ENCODE measurements at places on chromosomes 6 and 20.

GRCh38 chr6:13417431-13417830 lies 70.0 kb downstream of the GFOD1 start:
- peaks cover 40% of the 10 kb centered on the region for H3K36me3 ChIP-seq
- DNase-seq = no peak
- H3K4me1 ChIP-seq = peaks cover 32% of the 10 kb centered on the region
- H3K27ac ChIP-seq = no peak overlapping the region
- peaks cover 8% of the 10 kb centered on the region for H3K27me3 ChIP-seq

- no peaks in the 10 kb centered on the region for H3K36me3 ChIP-seq
- DNase-seq = no peak
- peak overlapping the region; percentile 56 for H3K27ac ChIP-seq
Observed at GRCh38 chr6:160461641-160462040, 113.5 kb downstream of the SLC22A3 start.

- DNase-seq = no peak
- peaks cover 29% of the 10 kb centered on the region for H3K4me1 ChIP-seq
- no peak overlapping the region for H3K27ac ChIP-seq
- no peaks in the 10 kb centered on the region for H3K27me3 ChIP-seq
- peaks cover 3% of the 10 kb centered on the region for H3K36me3 ChIP-seq
Observed at GRCh38 chr6:73719046-73719445, 23.0 kb downstream of the CD109 start.

DNA sequence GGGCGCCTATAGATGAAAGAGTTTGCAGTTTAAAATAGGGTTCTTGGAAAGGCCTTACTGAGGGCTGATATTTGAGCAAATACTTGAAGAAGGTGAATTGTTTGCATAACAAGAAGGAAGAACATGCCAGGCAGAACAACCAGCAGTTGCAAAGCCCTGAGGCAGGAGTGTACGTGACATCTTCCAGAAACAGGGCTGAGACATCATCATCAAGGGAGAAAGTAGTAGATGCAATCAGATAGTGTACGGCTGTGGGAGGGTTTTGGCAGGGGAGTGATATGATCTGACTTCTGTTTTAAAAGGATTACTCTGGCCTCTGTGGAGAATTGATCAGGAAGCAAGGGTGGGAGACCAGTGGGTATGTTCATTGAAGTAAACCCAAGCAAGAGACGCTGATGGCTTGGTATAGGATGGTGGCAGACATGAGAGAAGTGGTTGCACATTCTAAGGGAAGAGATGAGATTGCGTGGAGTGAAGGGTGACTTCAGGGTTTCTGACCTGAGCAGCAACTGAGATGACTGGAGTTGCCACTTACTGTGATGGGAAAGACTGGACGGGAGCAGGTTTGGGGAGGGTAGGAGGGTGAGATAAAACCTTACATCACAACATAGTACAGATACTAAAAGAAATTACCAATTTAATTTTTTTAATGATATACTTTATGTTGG lies 28.8 kb downstream of the RIOK1 start:
- H3K27ac ChIP-seq = peak overlapping the region; percentile 3
- DNase-seq = no peak
- no peak overlapping the region for H3K4me3 ChIP-seq
- H3K36me3 ChIP-seq = peaks cover 45% of the 10 kb centered on the region

DNA sequence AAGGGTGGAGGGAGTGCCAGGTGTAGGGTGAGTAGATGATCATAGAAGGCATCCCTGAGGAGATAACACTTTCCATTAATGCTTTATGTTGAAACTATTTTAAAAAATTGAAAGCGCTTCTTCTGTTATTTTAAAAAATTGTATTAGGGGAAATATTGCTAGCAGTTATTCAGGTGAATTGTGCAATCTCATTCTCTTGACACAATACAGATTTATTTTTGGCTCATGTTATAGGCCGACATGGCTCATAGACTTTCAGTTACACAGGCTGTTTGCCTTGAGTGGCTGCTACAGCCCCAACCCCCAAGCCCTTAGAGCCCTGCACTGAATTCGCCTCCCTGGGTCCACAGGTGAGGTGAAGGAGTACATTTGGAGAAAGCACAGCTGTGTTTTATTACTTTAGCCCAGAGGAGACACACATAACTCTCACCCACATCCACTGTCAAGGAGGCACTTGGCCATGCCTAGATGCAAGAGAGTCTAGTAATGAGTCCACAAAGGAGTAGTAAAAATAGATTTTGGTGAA lies 228.2 kb downstream of the RFPL4B start:
- H3K27ac ChIP-seq = no peak overlapping the region
- no peak for DNase-seq
- no peak overlapping the region for H3K4me3 ChIP-seq
- no peaks in the 10 kb centered on the region for H3K4me1 ChIP-seq

DNA sequence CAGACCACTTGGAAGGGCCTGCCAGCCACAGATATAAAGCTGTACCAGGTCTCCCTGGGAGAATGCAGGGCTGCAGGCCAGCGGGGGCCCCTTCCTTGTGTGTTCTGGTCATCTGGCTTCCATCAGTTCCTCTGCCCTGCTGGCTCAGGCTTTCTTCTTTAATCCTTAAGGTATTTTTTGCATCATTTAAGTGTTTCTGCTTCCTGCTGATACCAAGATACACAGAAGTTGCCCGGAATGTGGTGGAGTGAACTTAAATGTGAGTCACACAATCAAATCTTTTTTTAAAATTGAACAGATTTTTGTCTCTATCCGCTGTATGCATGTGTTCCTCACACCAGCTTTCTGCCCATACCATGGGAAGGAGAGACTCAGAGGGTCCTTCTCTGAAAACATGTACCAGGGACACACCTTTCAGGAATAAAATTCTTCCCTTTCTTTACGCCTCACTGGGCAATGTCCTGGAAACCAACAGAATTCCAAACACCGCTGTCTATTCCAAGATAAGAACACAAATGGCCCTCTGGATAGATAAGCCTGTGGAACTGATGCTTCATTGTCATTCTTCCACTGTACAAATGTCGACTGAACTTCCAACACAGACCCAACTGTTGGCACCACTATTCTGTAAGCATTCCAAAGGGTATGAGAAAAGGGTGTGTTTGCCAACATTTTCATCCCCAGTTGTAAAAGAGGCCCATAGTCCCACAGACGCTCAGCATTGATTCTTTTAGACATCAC lies 206.2 kb upstream of the MYLIP start:
- peaks cover 4% of the 10 kb centered on the region for H3K36me3 ChIP-seq
- H3K27ac ChIP-seq = no peak overlapping the region
- H3K4me3 ChIP-seq = no peak overlapping the region
- H3K4me1 ChIP-seq = peaks cover 3% of the 10 kb centered on the region
- H3K27me3 ChIP-seq = no peaks in the 10 kb centered on the region

- no peaks in the 10 kb centered on the region for H3K27me3 ChIP-seq
- no peak overlapping the region for H3K27ac ChIP-seq
- H3K4me1 ChIP-seq = no peaks in the 10 kb centered on the region
- no peaks in the 10 kb centered on the region for H3K36me3 ChIP-seq
- H3K4me3 ChIP-seq = no peak overlapping the region
- DNase-seq = no peak
Observed at GRCh38 chr6:143264986-143265764, 185.3 kb downstream of the ADAT2 start.

GRCh38 chr6:69392745-69393144 lies 404.1 kb downstream of the LMBRD1 start:
- no peak overlapping the region for H3K4me3 ChIP-seq
- H3K27me3 ChIP-seq = no peaks in the 10 kb centered on the region
- DNase-seq = no peak
- H3K27ac ChIP-seq = no peak overlapping the region
- no peaks in the 10 kb centered on the region for H3K4me1 ChIP-seq

- H3K4me1 ChIP-seq = peaks cover 23% of the 10 kb centered on the region
- no peak overlapping the region for H3K27ac ChIP-seq
- no peak overlapping the region for H3K4me3 ChIP-seq
- DNase-seq = no peak
Observed at GRCh38 chr20:49612127-49612738, 44.3 kb upstream of the PTGIS start.

- H3K27me3 ChIP-seq = peaks cover 17% of the 10 kb centered on the region
- H3K27ac ChIP-seq = no peak overlapping the region
- H3K36me3 ChIP-seq = no peaks in the 10 kb centered on the region
- H3K4me3 ChIP-seq = no peak overlapping the region
- peaks cover 2% of the 10 kb centered on the region for H3K4me1 ChIP-seq
- no peak for DNase-seq
Observed at GRCh38 chr20:63057171-63058117, 50.7 kb upstream of the BHLHE23 start.

DNA sequence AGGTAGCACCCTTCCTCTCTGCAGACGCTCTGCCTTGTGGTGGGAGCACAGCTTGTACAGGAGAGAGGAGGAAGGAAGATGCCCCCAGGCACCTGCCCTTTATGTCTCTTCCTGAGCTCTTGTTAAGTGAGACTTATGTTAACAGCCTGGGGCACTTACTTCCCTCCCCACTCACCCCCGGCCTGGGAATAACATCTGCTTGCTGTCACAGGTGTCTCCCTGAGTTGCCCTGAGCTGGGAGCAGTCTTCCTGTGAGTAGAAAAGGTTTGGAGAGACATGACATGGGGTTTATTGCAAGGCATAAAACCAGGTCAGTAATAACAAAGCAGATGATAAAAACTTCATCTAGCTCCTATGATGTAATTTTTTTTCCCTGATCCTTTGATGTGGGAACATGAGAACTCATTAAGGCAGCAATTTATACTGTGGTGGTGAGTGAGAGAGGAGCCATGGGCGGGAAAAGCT lies 1.9 kb downstream of the SSTR4 start:
- peaks cover 68% of the 10 kb centered on the region for H3K27me3 ChIP-seq
- no peak overlapping the region for H3K27ac ChIP-seq
- H3K4me1 ChIP-seq = peaks cover 2% of the 10 kb centered on the region
- H3K36me3 ChIP-seq = no peaks in the 10 kb centered on the region
- no peak overlapping the region for H3K4me3 ChIP-seq

DNA sequence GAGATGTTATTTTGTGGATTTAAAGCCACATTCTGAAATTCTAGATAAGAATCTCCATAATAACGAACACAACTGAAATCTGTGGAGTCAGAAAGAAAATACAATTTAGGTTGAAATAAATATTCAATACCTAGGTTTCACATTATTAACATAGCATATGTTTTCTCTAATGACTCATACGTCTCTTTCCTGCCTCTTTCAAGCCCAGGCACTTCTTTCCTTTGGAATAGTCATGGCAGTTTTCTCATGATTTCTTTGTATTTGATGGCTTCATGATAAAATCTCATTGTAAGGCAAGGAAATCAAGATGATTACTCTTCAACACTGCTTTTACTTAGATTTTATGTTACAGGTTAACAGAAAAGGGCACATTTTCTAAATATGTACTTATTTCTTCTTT lies 803.7 kb downstream of the PHF3 start:
- H3K27ac ChIP-seq = no peak overlapping the region
- no peak for DNase-seq
- H3K36me3 ChIP-seq = no peaks in the 10 kb centered on the region
- H3K4me3 ChIP-seq = no peak overlapping the region
- no peaks in the 10 kb centered on the region for H3K27me3 ChIP-seq
- no peaks in the 10 kb centered on the region for H3K4me1 ChIP-seq

GRCh38 chr6:143060806-143061596 lies at the start of gene AIG1:
AIG1 (plus strand) TSS chr6:143060889; CDS start chr6:143060926, 37 bp downstream.
- peaks cover 4% of the 10 kb centered on the region for H3K27me3 ChIP-seq
- H3K4me1 ChIP-seq = peaks cover 27% of the 10 kb centered on the region
- H3K36me3 ChIP-seq = peaks cover 3% of the 10 kb centered on the region
- peak; percentile 59 for DNase-seq
- H3K4me3 ChIP-seq = peak within 1 kb of the TSS; percentile 98

GRCh38 chr6:107812234-107812769 lies 11.8 kb downstream of the SCML4 start:
- H3K36me3 ChIP-seq = peaks cover 7% of the 10 kb centered on the region
- no peaks in the 10 kb centered on the region for H3K27me3 ChIP-seq
- peaks cover 25% of the 10 kb centered on the region for H3K4me1 ChIP-seq
- peak overlapping the region; percentile 22 for H3K4me3 ChIP-seq
- no peak for DNase-seq

GRCh38 chr6:56550301-56550700 lies 92.4 kb downstream of the DST start:
- H3K4me1 ChIP-seq = no peaks in the 10 kb centered on the region
- H3K27me3 ChIP-seq = no peaks in the 10 kb centered on the region
- no peak for DNase-seq
- H3K27ac ChIP-seq = no peak overlapping the region

GRCh38 chr6:68911334-68911733 lies 276.3 kb downstream of the ADGRB3 start:
- DNase-seq = no peak
- H3K36me3 ChIP-seq = no peaks in the 10 kb centered on the region
- no peaks in the 10 kb centered on the region for H3K27me3 ChIP-seq
- H3K4me1 ChIP-seq = no peaks in the 10 kb centered on the region
- H3K4me3 ChIP-seq = no peak overlapping the region

- H3K4me3 ChIP-seq = no peak overlapping the region
- peaks cover 3% of the 10 kb centered on the region for H3K4me1 ChIP-seq
- peaks cover 43% of the 10 kb centered on the region for H3K36me3 ChIP-seq
- DNase-seq = no peak
- no peak overlapping the region for H3K27ac ChIP-seq
Observed at GRCh38 chr6:21078497-21078896, 515.1 kb upstream of the SOX4 start.

GRCh38 chr20:16846006-16846405 lies 97.8 kb downstream of the OTOR start:
- H3K4me1 ChIP-seq = no peaks in the 10 kb centered on the region
- peaks cover 7% of the 10 kb centered on the region for H3K27me3 ChIP-seq
- H3K36me3 ChIP-seq = no peaks in the 10 kb centered on the region

DNA sequence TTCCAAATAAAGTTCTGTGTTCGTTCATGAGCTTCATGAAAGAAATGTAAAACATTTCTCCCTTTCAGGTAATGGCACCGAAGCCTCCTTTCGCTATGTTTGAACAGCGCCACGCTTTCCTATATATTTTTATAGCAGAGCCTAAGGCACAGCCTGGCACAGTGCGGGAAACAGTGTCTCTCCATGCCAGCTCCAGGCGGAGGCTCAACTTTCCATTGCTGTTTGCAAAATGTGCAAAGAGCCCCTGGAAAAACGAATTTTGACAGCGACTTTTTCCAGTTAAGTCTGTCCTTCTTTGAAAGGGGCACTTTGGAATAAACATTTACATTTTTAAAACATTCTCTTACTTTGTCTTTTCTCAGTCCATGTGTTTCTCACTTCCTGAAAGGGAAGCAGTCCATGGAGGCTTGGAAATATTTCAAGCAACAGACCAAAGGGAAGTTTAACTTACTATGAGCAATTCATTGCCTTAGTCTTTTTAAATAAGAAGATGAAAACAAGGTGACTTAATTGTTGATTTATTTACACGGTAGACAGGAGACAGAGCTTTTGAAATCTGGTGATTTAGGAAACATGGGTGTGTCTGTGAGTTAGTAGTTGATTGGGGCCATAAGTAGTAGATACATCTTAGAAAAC lies 769 bp downstream of the CCN6 start:
- H3K4me1 ChIP-seq = no peaks in the 10 kb centered on the region
- H3K36me3 ChIP-seq = no peaks in the 10 kb centered on the region
- no peak for DNase-seq

Data from stimulated activated naive B cell treated with anti-CD40 and anti-IgM and Interleukin-4, amounts not matched to agents 10 μg/mL and 1 μg/mL and 100 μg/mL, for 72 hours (primary cell).